NCI-H1694 (cell line): ENCODE measurements at places on chromosomes 5 and 9.

DNA sequence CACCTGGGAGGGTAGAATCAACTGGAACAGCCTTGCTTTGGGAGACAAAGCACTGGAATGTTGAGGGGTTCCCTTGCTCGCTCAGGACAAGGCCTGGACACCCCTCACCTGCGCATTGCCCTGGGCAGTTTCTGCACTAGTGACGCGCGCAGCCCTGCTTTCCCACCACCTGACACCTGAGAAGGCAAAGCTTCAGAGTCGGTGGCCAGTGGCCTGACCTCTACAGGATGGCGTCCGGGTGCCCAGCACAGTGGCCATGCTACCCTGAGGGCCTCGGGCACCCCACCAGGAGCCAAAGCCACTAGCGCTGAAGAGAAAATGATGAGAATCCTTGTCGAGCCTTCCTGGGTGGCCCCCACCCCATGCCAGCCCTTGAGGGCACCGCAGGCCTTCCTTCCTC is 161.3 kb downstream of the OLFM1 start:
- DNase-seq = no peak

GRCh38 chr5:170147051-170147752 is 41.5 kb downstream of the FOXI1 start:
- DNase-seq = no peak

DNA sequence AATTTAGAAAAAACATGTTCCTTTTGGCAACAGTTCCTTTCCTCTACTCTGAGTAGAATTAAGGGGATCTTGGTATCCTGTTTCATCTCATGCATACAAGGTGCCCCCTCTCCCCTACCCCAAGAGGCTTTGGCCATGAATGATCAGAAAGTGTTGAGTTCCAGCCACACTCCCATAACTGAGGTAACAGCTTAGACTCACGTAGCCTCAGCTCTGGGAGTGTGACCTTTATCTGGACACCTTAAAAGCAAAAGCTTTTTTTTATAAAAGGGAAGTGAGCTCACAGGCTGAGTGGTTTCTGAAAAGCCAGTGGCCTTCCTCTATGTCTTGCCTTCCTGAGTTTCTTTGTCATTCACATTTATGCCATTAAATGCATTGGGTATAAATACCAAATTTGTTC is 900 bp upstream of the HAVCR2 start:
- DNase-seq = no peak

DNA sequence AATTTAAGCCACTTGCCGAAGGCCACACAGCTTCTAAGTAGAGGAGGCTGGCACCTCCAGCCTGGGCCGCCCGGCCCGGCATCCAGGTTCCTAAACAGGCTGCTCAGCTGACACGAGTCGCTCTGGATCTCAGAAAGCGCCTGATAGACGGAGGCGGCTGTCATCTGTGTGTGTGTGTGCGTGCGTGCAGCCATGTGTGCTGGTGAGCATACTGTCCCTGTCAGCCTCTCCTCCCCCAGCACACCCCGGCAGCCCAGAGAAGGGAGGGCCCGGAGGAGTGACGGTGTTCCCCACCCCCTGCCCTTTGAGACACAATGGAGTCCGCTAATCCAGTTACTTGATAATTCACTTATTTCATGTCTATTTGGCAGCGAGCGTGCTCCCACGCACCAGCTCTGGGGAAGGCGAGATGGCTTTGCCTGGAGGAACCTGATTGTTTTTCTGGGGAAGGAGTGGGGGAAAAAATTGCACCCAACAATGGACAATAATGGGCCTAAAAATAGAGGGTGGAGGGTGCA is 20.0 kb downstream of the NTNG2 start:
- DNase-seq = peak; percentile 45

DNA sequence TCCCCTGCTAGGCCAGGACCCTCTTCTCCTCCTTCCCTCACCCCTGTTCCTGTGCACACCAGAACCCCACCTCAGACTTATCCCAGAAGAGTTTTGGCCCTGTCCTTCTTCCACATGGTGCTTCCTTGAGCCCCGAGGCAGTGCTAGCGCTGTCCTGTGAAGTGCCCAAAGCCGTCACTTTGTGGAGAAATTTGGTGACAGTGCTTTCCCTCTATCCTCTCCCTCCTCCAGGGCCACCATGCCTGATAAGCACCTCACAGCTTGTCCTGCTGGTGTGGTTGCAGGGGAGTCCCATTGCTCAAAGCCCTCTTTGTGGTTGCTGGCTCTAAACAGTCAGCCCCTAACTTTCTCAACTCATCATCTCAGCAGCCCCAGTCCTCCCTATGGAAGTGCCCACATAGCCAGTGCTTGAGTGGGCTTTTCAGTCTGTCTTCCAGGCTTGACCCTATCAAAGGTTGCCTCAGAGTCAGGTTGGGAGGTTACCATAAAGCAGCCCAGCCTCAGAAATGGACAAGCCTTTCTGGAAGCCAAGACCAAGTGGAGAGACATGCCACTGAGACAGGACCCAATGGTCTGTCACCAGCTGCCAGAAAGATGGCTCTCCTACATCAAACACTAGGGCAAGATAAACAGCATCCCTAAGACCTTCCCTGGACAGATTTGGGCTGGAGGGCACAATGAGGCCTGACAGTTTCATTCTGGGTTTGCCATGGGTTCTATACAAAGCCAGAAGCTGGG is 18.0 kb downstream of the IGIP start:
- no peak for DNase-seq

DNA sequence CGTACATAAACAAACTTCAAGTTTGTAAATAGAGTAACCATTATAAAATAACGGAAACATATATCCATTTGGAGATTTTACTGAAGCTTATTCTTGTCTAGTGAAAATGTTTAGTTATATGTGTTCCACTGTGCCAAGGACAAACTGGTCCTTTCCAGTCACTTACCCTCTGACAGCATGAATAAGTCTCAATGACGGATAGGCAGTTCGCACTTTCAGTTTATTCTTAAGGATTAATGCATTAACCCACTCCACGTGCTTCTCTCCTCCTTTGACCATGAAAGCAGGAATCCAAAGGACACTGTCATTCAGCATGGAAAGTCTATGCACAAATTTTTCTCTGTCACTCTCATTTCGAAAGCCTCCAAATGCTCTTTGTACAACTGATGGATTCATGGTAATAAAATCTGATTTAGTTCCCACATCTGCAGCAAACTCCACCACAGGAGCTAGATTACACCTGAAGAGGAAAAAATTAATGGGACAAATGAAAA is 47.1 kb downstream of the ST8SIA4 start:
- no peak for DNase-seq

GRCh38 chr9:13934416-13934815 is 379.5 kb downstream of the NFIB start:
- DNase-seq = no peak

GRCh38 chr5:14257995-14258403 is 114.9 kb downstream of the TRIO start:
- DNase-seq = no peak

GRCh38 chr9:93292288-93292615 is 108.3 kb downstream of the WNK2 start:
- DNase-seq = no peak

GRCh38 chr9:37002413-37003217 is 31.5 kb downstream of the PAX5 start:
- no peak for DNase-seq
